Upper lobe of right lung (tissue), 1 donor: ENCODE measurements at places on chromosomes 7 and 10. TPM values are rescaled to one million over a fixed set of nuclear protein-coding genes. Genes with fewer than 3 reads are reported as not detected.
A peak's percentile ranks its signal among the peaks of the same experiment; 100 is the strongest.

GRCh38 chr7:23404546-23405239, 65.6 kb downstream of the IGF2BP3 start:
- H3K27ac ChIP-seq: no peak overlapping the region
- no peaks in the 10 kb centered on the region for H3K4me1 ChIP-seq
- H3K36me3 ChIP-seq: no peaks in the 10 kb centered on the region
- no peak overlapping the region for H3K4me3 ChIP-seq
- no peak for DNase-seq

- H3K4me1 ChIP-seq: no peaks in the 10 kb centered on the region
- H3K4me3 ChIP-seq: no peak overlapping the region
- DNase-seq: no peak
- H3K27me3 ChIP-seq: no peaks in the 10 kb centered on the region
- no peak overlapping the region for H3K27ac ChIP-seq
Measured at GRCh38 chr10:84214046-84214572, 11.2 kb downstream of the LRIT2 start.

DNA sequence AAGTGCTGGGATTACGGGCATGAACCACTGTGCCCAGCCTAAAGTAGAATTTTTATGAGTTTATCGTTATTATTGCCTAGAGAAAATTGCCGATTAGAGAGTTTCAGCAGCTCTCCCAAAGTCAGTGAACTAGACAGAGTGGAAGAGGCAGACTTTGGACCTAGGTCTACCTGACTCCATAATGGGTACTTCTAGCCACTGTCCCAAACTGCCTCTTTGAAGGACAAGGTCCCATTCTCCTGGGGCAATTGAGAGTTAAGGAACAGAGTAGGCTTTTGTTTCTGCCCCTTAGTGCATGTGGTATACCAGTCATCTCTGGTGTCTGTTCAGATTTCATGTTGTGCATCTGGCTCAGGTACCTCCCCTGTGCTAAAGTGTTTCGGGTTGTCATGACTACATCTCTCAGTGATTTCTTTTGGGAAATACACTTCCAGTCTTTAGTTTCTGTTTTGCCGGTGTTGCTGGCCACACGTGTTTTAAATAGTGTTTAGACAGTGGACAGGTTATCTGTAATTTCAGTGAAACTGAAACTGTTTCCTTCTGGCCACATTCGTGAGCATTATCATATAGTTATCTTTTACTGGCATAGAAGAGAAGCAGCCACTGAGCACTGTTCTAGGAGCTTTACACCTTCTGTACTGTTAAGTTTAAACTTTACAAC, 4.7 kb downstream of the TMEM236 start:
- no peaks in the 10 kb centered on the region for H3K27me3 ChIP-seq
- H3K36me3 ChIP-seq: no peaks in the 10 kb centered on the region
- H3K4me1 ChIP-seq: no peaks in the 10 kb centered on the region
- no peak overlapping the region for H3K4me3 ChIP-seq
- no peak for DNase-seq
- H3K27ac ChIP-seq: no peak overlapping the region

- DNase-seq: no peak
- H3K4me1 ChIP-seq: no peaks in the 10 kb centered on the region
- H3K4me3 ChIP-seq: no peak overlapping the region
- H3K27me3 ChIP-seq: no peaks in the 10 kb centered on the region
- H3K27ac ChIP-seq: no peak overlapping the region
- H3K36me3 ChIP-seq: no peaks in the 10 kb centered on the region
Measured at GRCh38 chr7:131897790-131898165, 341.4 kb upstream of the PODXL start.

GRCh38 chr10:108490944-108491343, 1326.4 kb upstream of the SORCS1 start:
- H3K36me3 ChIP-seq: no peaks in the 10 kb centered on the region
- H3K4me3 ChIP-seq: no peak overlapping the region
- DNase-seq: no peak
- H3K4me1 ChIP-seq: no peaks in the 10 kb centered on the region
- no peaks in the 10 kb centered on the region for H3K27me3 ChIP-seq

DNA sequence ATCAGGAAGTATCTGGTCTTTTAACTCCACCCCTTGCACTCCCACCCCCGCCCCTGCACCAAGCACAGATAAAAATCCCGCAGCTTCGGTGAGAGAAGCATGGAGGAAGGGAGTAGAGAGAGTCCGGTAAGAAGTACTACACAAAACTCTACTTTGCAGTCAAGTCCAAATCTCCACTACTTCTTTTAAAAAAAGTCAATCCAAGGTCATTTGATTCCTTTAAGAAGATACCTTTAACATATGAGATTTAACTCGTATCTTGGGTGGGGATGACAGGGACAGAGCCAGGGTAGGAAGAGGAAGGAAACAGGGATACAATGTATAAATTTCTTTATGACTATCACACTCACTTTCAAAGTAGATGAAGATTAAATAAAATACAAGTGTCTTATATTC, 132.1 kb downstream of the NRBF2 start:
- peak overlapping the region; percentile 90 for H3K27ac ChIP-seq
- no peak for DNase-seq
- peaks cover 49% of the 10 kb centered on the region for H3K4me1 ChIP-seq
- peak overlapping the region; percentile 54 for H3K4me3 ChIP-seq
- H3K36me3 ChIP-seq: no peaks in the 10 kb centered on the region
- no peaks in the 10 kb centered on the region for H3K27me3 ChIP-seq

DNA sequence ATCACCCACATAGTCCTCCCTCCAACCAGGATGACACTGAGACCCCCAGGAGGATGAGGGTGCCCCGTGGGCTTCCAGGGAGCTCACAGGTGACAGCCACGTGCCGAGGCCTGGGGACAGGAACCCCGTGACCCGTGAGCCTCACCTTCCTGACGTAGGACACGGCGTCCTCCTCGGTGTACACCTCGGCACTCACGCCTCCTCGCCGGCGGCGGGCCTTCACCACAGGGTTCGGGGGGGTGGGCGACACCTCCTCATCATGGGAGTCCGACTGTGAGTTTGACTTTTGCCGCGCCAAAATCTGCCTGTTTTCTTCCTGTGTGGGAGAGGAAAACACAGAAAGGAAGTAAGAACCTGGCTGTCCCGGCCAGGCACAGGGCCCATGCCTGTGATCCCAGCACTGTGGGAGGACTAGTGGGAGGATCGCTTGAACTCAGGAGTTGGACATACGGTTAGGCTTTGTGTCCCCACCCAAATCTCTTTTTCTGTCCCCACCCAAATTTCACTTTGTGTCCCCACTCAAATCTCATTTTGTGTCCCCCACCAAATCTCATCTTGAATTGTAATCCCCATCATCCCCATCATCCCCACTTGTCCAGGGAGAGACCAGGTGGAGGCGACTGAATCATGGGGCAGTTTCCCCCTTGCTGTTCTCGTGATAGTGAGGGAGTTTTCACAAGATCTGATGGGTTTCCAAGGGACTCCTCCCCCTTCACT, 45.9 kb upstream of the DNAAF5 start:
- H3K27me3 ChIP-seq: no peaks in the 10 kb centered on the region
- H3K27ac ChIP-seq: no peak overlapping the region
- H3K36me3 ChIP-seq: no peaks in the 10 kb centered on the region
- no peaks in the 10 kb centered on the region for H3K4me1 ChIP-seq
- H3K4me3 ChIP-seq: no peak overlapping the region
- peak; percentile 60 for DNase-seq

DNA sequence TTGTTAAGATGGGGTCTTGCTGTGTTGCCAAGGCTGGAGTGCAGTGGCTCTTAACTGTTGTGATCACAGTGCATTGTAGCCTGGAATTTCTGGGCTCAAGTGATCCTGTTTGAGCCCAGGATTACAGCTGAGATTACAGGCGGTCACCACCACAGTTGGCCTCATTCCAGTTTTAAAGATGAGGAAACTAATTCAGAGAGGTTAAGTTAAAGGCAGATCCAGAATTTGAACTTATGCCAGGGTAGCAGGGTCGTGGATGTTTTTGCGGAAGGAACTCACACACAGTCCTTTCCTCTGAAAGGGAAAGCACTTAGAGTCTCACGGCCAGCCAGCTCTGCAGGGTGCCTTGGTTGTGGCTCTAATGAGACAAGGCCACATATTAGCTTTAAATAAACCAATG, 84.7 kb downstream of the MMRN2 start:
- no peak overlapping the region for H3K27ac ChIP-seq
- H3K36me3 ChIP-seq: peaks cover 6% of the 10 kb centered on the region
- H3K4me3 ChIP-seq: no peak overlapping the region
- no peak for DNase-seq
- peaks cover 21% of the 10 kb centered on the region for H3K4me1 ChIP-seq

- H3K4me3 ChIP-seq: no peak overlapping the region
- H3K27ac ChIP-seq: no peak overlapping the region
- H3K36me3 ChIP-seq: no peaks in the 10 kb centered on the region
- no peaks in the 10 kb centered on the region for H3K27me3 ChIP-seq
- no peak for DNase-seq
Measured at GRCh38 chr10:123774132-123774742, 108.1 kb downstream of the GPR26 start.

DNA sequence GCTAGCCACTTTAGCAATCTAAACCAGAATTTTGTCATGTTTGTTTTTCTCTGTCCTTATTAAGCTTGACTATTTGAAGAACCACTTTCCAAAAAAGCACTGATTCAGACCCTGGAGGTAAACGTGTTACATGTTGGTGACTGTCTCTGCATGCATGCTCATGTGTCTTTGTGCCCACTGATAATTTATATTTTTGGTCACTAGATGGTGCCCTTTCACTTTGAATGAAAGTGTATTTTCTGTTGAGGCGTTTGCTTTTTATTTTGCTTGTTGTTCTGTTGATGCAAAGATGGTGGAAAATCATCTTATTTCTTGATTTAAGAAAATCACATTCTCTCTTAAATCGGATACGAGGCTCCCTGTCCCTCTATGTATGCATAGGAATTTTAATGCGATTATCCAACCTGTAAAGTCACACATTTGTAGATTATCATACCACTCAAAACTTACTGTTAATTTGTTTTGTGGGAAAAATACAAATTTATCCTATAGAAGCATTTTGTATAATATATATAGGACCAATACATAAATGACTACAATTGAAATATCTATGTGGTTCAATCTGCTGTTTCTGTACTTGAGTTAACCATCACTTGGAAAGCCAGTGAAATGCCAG, 269.3 kb downstream of the BICC1 start:
- DNase-seq: no peak
- no peaks in the 10 kb centered on the region for H3K36me3 ChIP-seq
- H3K27ac ChIP-seq: no peak overlapping the region
- H3K4me1 ChIP-seq: peaks cover 15% of the 10 kb centered on the region
- H3K27me3 ChIP-seq: no peaks in the 10 kb centered on the region

GRCh38 chr7:34825221-34825620, 167.2 kb downstream of the NPSR1 start:
- H3K36me3 ChIP-seq: no peaks in the 10 kb centered on the region
- H3K27ac ChIP-seq: no peak overlapping the region
- no peaks in the 10 kb centered on the region for H3K4me1 ChIP-seq
- H3K4me3 ChIP-seq: no peak overlapping the region
- no peaks in the 10 kb centered on the region for H3K27me3 ChIP-seq

DNA sequence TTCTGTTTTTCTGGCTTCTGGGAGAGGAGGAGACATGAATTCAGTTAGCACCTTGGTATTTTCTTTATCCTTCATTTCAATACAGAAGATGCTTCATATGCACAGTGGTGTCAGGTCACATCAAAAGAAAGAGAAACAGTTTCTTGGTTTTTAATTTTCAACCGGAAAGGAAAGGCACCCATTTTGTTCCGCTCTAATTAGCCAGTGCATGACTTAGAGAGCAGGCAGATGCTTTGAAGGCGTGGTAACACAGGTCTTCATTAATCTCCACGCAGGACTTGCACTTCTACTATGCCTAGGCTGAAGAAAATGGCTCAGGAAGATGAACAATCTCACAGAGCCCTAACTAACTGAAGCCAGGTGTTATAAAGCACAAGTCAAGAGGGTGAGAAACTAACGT, 70.4 kb upstream of the ATRNL1 start:
- no peaks in the 10 kb centered on the region for H3K27me3 ChIP-seq
- no peak overlapping the region for H3K27ac ChIP-seq
- DNase-seq: no peak
- H3K36me3 ChIP-seq: no peaks in the 10 kb centered on the region
- no peaks in the 10 kb centered on the region for H3K4me1 ChIP-seq

DNA sequence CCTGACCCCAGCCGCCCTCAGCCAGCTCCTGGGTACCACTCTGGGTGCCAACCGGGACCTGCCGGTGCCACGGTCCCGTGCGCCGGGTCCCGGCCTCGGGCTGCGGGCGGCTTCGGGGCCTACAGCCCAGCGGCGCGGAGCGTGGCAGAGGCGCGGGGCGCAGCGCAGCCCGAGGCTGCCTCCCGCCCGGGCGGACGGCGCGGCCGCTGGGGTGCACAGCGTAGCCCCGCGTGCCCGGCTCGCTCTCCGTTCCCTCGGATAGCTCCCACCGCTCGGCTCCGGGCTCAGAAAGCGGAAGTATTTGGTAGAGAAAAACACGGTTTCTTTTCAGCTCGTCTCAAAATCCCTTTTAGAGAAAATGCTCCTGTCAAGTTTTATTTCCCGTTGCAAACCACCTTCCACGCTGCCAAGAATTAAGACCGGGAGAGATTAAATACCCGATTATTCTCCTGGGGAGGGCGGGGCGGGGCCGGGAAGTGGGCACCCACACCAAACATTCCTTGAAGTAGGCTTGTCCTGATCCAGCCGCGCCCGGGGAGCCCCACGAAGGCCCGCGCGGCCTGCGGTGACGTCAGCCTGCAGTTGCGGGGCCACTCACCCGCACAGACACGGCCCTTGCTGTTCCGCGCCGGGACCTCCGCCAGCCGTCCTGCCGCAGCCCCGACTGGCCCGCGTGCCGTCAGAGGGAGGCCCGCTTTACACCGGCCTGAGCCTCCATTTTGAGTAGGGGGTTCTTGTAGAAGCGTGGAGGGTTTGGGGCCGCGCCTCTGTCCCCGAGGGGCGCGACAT, 7.2 kb downstream of the HOXA13 start:
- no peaks in the 10 kb centered on the region for H3K36me3 ChIP-seq
- peak overlapping the region; percentile 29 for H3K4me3 ChIP-seq
- peaks cover 28% of the 10 kb centered on the region for H3K4me1 ChIP-seq
- peaks cover 100% of the 10 kb centered on the region for H3K27me3 ChIP-seq
- peak; percentile 69 for DNase-seq

DNA sequence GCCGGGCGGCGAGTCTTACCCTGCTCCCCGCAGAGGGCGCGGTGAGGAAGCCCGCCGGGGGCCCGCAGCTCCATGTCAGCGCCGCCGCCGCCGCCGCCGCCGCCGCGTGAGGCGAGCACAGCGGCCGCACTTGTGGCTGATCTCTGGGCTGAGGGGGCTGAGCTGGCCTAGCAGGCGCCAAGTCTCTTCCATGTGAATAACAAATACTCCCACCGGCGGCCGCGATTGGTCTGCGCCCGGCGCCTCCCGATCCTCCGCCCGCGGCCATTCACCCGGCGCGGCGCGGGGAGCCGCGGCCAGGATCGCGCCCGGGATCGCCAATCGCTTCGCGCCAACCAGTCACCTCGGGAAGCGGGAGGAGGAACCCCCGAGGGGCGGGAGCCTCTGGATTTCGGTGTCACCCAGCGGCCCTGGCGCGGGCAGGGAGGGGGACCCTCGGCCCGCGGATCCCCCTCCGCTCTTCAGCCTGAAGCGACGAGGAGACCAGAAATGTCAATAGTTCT, at the start of gene GRM8:
TSS of gene GRM8 (minus strand) at position 164 of the 503 bp plus-strand sequence.
- H3K4me1 ChIP-seq: peaks cover 21% of the 10 kb centered on the region
- H3K36me3 ChIP-seq: no peaks in the 10 kb centered on the region
- peak within 1 kb of the TSS; percentile 83 for H3K4me3 ChIP-seq
- no peak within 1 kb of the TSS for H3K27ac ChIP-seq
- peaks cover 86% of the 10 kb centered on the region for H3K27me3 ChIP-seq

The C10orf143 gene
- total RNA-seq: 3.4 TPM

The SLC39A12 gene
- 0.29 TPM for total RNA-seq

The LAMB4 gene
- total RNA-seq: not detected

The ENKUR gene
- total RNA-seq: 0.49 TPM

The NPTX2 gene
- total RNA-seq: 2.1 TPM

The CABCOCO1 gene
- total RNA-seq: not detected

The CUBN gene
- 1.3 TPM for total RNA-seq

The PGAM2 gene
- total RNA-seq: 1.1 TPM

The MMD2 gene
- total RNA-seq: not detected

The CAV2 gene
- 192 TPM for total RNA-seq
